NCI-H187 (cell line): ENCODE measurements at places on chromosomes 5 and 9.

DNA sequence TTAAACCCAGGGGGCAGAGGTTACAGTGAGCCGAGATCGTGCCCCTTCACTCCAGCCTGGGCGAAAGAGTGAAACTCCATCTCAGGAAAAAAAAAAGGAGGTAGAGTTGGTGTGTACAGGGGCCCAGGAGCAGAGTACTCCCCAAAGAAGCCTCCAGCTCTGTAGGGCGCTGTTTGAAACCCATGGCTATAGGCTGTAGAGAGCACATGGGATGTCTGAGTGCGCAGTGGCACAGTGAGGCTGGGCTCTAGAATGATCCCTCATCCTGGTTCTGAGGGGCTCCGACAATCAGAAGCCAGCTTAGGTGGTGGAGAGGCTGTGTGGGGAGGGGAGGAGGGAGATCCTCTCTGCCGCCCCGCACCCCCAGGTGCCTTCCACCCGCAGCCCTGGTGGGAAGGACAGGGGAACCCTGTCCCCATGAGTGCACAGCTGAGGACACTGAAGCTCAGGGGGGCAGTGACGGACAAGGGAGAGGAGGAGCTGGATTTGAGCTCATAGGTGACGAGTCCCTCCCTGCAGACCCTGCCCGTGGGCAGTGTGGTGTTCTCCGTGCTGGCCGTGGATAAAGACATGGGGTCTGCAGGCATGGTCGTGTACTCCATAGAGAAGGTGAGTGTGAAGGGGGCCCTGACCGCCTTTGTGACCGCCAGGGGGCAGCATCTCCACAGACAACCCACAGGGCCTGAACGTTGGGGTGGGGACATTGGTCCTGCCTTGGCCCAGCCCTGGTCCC is 24.6 kb downstream of the CDHR2 start:
- peak; percentile 64 for DNase-seq

DNA sequence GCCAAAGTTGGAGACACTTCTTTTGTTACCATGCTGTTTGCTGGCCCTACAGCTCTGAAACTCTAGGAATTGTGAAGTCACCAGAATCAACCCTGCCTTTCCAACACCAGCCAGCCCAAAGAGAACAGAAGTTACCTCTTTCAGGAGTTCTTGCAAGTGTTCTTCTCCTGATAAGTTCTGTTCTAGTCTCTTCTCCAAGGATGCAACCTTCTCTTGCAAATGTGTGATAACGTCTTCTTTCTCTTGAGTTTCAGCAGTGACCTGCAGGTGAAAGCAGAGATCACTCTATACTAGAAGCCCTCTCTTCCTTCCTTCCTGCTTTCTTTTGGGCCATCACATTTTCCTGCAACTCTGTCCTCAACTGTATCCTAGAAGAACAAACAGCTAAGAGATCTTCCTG is 29.1 kb downstream of the GOLGA1 start:
- no peak for DNase-seq

DNA sequence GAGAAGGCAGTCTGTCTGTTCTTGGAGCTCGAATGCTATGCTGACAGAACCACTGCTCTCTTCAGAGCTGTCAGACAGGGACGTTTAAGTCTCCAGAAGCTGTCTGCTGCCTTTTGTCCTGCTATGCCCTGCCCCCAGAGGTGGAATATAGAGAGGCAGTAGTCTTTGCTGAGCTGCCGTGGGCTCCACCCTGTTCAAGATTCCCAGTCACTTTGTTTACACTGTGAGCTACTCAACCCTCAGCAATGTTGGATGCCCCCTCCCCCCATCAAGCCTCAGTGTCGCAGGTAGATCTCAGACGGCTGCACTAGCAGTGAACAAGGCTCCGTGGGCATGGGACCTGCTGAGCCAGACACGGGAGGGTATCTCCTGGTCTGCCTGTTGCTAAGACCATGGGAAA is 344.2 kb downstream of the TMEM161B start:
- DNase-seq: no peak

- no peak for DNase-seq
These were observed 210.7 kb upstream of the TNC start for GRCh38 chr9:115328677-115329076.

- DNase-seq: no peak
These were observed 21.4 kb downstream of the GLRA1 start for GRCh38 chr5:151903243-151903653.

DNA sequence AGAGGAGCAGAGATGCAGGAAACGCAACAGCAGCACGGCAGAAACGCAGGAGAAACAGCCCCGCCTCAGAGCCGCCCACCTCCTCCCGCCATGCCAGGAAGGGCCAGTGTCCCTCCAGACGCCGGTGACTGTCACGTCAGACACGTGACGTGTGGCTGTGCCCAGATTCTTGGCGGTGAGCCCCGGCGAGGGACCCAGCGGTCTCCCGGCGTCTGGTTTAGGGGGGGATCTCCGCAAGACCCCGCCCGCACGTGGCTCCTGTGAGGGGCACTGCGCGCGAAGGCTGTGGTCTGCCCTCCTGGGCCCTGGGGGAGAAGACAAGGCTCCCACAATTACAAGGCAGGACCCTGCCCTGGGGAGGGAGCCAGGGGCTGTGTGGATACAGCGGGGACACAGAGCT is 2.4 kb upstream of the LCN8 start:
- no peak for DNase-seq

DNA sequence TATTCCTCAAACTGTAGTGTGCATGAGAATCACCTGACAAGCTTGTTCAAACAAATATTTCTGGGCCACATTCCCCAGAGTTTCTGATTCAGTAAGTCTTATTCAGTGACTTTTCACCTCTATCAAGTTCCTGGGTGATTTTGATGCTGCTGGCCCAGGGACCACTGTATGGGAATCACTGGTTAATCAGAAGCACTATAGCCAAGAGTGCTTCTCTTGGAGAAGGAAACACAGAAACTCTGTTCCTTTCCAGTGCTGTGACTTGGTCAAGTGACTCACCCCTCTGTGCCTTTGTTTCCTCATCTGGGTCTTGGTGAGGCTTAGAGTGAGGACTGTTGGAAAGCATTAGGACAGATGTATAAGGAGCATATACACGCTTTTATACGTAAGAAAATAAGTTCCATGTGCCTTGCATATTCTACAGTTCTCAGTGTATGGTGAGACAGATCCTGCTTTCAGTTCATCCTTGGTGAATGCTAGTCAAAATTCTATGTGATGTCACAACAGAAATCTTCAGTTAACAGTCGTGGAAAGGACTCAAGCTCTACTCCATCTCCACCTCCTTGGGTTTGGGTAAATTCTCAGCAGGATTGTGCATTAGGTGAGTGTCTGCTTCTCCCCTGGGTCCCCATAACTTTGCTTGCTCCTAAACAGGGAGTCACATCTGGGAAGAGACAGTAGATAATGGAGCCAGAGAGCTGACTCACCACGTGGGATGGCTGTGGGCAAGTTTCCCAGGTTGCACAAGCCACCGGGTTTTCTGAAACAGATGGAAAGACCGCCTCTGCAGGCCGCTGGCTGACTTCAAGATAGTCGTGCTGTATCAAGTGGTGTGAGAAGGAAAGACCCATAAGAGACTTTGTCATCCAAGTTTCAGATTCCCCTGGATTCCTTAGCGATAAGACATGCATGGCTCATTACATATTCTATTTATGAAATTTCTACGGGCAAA is 117.0 kb downstream of the NXNL2 start:
- DNase-seq: no peak

GRCh38 chr5:122885891-122886290 is 40.5 kb downstream of the SNX24 start:
- DNase-seq: no peak

DNA sequence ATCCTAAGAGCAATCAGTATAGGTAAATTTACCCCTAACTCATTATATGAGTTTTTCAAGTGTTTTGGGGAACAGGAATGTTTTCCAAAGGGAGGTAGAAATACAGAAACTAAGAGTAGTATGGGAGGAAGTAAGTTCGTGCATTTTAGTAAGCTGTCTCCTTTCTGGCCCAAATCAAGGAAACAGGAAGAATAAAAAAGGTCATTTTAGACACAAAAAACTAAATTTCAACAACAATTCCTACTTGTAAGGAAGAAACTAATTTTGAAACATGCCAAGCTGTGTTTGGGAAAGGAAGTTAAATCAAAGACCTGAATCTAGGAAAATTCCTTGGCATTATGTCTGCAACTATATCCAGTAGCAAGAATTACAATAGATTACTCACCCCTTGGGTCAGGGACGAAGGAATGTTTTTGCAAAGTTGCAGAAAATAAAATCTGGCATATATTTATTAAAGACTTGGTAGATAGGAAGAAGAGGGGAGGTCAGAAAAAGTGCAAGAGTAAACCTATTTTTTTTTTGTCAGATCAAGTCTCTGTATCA is 6.5 kb upstream of the RPS6 start:
- no peak for DNase-seq

- DNase-seq: no peak
These were observed 7.2 kb downstream of the IRGM start for GRCh38 chr5:150853561-150853960.

DNA sequence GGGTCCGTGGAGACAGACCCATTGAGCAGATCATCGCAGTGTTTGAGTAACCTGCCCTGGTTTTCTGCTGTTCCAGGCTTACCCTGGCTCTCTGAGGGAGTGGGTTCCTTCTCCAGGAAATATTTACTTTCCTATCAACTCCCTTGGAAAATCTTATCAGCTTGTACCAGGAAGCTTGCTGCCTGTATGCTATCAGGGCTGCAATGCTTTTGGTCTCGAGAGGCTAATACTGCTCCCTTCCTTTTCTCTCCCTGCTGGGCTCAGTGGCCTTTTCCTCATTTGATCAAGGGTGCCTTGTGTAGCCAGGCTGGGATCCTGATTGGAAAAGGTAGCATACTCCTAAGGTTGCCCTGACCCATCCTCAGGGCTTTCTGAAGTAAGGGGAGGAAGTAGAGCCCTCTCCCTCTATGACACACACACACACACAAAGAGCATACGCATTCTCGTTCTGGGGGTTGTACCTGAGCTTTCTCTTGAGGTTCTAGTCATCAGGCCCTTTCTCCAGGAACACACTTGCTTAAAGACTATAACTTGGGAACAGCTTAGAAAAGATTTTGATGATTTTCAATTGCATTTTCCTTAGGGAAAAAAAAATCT is 41.6 kb downstream of the CYSTM1 start:
- no peak for DNase-seq

- no peak for DNase-seq
These were observed 5.9 kb downstream of the PDLIM7 start for GRCh38 chr5:177491429-177491945.

GRCh38 chr5:168931638-168932345 is 352.6 kb upstream of the PANK3 start:
- no peak for DNase-seq

- DNase-seq: no peak
These were observed 336.7 kb downstream of the CCDC171 start for GRCh38 chr9:15889555-15889954.

DNA sequence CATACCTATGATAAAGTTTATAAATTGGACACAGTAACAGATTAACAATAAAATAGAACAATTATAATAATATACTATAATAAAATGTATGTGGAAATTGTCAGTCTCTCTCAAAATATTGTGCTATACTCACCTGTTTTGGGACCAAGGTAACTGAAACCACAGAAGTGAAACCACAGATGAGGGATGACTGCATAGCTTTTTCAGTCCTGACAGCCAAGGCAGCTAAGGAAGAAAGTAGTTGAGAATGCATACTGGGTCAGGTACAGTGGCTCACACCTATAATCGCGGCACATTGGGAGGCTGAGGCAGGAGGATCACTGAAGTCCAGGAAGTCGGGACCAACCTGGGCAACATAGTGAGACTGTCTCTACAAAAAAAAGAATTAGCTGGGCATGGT is 8.9 kb downstream of the SRP19 start:
- DNase-seq: no peak

DNA sequence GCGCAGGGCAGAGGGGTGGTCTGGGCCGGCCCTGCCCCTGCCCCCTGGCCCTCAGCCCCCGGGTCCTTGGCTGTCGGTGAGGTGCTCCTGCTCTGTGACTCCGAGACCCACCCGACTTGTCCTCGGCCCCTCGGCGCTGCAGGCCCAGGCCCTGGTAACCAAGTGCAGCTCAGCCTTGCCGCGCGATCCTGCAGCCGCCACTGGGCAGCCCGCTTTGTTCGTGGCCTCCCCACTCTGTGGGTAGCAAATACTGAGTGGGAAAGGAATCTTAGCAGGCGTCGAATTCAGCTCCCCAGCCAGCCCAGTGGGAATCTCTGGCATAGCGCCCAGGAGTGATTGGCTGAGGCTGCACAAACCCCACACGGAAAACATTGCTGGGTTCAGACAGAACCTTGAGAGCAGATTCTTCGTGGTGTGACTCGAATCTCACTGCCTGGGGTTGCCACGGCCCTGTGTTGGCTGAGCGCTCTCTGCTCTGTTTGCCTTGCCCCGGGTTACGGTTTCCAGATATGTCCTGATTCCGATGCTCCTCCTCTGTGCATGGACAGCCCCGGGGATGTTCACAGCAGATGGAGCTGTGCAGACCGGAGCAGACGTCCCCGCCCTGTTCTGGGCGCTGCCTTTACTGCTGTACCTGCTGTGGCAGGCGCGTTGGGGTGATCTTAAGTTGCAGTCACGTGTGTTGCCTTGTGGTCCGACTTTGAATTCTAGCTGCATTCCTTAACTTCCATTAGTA is 13.4 kb upstream of the EXOC3 start:
- no peak for DNase-seq

- no peak for DNase-seq
These were observed 599.3 kb upstream of the SGCD start for GRCh38 chr5:155727512-155728145.

DNA sequence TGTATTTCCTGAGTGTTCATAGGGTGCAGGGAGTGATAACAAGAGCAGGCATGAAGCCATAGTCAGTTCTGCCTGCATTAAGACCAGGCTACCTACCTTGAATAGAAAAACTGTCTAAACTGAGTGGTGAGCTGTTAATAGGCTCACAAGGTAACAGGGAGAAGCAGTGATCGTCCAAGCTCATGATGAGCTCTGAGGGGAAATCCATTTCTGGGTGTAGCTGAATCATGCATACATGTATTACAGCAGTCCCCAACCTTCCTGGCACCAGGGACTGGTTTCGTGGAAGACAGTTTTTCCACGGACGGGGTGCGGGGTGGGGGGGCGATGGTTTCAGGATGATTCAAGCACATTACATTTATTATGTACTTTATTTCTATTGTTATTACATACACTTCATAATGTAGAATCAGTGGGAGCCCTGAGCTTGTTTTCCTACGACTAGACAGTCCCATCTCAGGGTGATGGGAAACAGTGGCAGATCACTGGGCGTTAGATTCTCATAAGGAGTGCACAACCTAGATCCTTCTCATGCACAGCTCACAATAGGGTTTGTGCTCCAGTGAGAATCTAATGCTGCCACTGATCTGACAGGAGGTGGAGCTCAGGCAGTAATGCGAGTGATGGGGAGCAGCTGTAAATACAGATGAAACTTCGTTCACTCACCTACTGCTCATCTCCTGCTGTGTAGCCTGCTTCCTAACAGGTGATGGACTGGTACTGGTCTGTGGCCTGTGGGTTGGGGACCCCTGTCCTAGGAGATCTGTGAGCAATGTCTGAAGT is 100.0 kb upstream of the IL6ST start:
- no peak for DNase-seq

DNA sequence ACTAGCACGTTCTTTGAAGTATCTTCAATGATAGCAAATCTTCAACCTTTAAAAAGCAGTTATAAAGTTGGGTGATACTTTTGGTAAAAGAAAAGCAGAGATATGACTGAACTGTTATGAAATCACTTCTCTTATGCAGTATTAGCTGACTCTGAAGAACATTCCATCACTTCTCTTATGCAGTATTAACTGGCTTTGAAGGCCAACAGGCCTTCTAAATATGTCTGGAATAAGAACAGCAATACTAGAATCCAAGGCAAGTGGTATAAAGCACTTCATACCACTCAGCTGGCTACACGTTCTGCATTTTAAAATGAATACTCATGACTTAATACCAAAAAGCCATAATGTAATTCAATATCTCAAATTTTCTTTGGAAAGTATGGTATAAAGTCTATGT is 17.3 kb downstream of the SKIC3 start:
- no peak for DNase-seq

GRCh38 chr5:91352831-91353695 is 30.1 kb downstream of the ARRDC3 start:
- DNase-seq: no peak
